Suppressor macrophage (primary cell): ENCODE measurements at places on chromosomes 7 and 10.

GRCh38 chr7:16975712-16976111 is 93.9 kb upstream of the AGR3 start:
- DNase-seq = peak; percentile 18

GRCh38 chr10:15118615-15119014 is 21.5 kb downstream of the RPP38 start:
- DNase-seq = no peak

DNA sequence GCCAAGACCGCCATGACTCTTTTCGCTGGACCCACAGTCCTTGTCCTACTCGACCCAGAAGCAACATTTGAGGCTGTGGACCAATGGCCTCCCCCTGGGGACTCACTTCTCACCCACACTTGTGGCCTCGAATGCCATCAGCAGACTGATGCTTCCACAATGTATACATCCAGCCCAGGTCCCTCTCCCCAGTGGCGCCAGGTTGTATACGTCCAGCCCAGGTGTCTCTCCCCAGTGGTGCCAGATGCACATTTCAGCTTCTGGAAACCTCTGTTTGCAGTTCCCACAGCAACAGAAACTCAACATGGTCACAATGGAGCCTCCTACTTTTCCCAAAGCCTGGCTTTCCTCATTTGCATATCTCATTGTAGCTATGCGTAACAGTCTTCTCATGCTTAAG is 210.5 kb upstream of the RNF32 start:
- DNase-seq = no peak

- DNase-seq = no peak
Observed at GRCh38 chr7:129940329-129940728, 12.4 kb downstream of the UBE2H start.

- no peak for DNase-seq
Observed at GRCh38 chr7:92735707-92736106, 100.7 kb downstream of the CDK6 start.
